NCI-H2029 (cell line): ENCODE measurements at places on chromosomes 16 and 17.

GRCh38 chr16:87002717-87003413 is 314.3 kb downstream of the C16orf95 start:
- DNase-seq = no peak

DNA sequence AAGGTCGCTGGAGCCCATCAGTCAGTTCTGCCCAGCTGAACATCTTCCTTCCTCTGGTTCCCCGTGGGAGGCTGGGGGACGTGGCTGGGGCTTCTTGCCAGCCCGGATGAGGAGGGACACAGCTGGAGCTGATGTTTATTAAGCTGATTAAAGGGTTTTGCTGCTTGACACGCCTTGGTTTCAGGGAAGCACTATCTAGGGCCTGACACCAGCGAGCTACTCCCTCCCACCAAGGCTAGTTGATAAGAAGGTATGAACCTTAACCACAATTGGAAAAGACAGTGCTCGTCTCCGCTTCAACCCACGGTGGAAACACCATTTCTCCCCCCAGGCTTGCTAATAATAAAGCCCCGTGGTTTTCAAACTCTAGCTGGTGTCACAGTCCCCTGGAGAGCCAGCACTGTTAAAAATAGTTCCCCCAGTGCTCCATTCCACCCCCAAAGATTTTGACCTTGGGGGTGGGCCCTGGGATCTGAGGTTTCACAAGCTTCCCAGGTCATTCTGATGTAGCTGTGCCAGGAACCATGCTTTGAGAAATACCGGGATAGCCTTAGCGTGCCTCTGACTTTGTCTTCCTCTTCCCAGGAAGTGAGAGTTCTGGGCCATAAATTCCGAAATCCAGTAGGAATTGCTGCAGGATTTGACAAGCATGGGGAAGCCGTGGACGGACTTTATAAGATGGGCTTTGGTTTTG is 5.5 kb downstream of the DHODH start:
- DNase-seq = no peak

DNA sequence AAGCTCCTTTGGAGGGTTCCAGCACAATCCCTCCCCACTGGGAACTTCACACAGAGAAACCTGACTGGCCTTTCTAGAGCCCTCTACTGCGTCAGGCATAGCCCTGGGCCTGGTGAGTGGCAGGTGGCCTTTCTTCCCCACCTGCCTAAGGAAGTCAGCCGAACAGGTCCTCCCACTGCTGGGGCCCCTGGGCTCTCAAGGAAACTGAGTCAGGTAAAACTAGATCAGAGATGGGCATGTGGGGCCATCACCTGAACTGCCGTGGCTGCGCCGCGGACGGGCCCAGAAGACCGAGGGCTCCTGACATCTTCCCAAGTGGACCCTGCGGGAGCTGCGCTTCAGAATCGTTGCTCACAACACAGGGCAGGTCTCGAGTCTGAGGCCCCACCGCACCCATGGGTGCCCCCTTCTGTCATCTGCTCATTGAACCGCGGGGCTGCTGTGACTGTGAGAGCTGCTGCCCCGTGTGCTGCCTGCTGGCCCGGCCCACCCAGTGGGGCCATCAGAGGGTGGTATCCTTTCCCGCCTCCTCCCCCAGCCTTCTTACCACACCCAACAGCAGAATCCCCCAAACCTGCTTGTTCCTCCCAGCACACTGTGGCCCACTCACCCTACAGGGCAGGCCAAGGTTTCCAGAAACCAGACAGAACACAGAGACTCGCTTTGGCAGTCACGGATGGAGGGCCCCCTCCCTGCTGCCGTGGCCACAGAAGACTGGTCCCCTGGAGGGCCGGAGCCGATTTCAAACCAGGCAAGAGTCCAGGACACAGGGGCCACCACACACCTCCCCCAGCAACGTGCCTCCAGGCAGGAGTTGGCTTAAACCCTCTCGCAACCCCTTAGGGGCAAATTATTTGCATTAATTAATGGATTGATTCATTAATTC is 81.1 kb downstream of the TBC1D16 start:
- no peak for DNase-seq

DNA sequence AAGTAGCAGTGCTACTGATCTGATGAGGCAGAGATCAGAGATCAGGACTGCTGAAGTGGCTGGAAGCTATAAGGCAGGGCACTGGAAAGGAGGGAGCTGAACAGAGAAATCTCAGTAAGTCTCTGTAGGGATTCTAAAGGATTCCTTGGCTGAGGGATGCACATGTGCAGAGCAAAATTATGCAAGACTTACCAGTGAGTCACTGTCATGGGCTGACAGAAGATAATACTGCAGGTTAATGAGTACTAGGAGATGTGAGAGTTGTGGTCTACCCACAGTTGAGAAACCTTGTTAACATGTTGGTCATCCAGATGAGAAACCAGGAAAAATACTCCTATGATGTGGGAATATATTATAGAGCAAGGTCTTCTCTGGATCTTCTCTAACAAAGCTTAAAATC is 378.1 kb downstream of the HAPSTR1 start:
- no peak for DNase-seq

GRCh38 chr17:35817196-35817595 is 7.9 kb downstream of the TAF15 start:
- DNase-seq = no peak

GRCh38 chr17:81727324-81728031 is 15.4 kb downstream of the SLC25A10 start:
- peak; percentile 94 for DNase-seq

- no peak for DNase-seq
These were observed 8.7 kb downstream of the CAMTA2 start for GRCh38 chr17:4978726-4979125.

- no peak for DNase-seq
These were observed 19.0 kb downstream of the ZFPM1 start for GRCh38 chr16:88472069-88472468.

DNA sequence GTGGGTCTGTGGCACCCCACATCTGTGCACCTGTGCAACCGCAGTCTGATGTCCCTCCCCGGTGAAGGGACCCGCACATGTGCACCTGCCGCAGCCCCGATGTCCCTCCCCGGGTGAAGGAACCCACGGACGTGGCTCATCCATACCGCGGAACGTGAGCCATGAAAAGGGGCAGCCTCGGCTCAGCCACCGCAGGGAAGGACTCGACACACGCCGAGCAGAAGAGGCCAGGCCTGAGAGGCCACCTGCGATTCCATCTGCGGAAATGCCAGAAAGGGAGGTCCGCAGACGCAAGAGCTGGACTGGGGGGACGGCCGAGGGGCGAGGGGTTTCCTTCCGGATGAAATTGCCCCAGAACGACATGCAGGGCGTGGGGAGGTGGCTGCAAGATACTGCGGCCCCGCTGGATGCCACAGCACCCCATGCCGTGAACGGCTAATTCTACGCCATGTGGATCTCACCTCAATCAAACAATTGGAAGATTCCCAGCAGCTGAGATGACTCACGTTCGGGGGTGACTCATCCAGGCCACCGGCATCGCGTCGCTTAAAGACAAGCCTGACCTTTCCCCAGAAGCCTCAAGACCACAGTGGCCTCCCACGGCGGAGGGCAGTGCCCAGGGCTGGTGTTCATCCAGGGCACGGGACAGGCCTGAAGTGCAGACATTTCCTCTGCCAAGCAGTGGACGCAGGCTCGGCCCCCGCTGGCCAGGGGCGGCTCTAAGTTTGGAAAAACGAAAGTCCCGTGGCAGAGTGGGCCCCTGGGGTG is 21.0 kb downstream of the SOX8 start:
- DNase-seq = no peak

- no peak for DNase-seq
These were observed 11.8 kb upstream of the CIBAR2 start for GRCh38 chr16:85123891-85124635.

DNA sequence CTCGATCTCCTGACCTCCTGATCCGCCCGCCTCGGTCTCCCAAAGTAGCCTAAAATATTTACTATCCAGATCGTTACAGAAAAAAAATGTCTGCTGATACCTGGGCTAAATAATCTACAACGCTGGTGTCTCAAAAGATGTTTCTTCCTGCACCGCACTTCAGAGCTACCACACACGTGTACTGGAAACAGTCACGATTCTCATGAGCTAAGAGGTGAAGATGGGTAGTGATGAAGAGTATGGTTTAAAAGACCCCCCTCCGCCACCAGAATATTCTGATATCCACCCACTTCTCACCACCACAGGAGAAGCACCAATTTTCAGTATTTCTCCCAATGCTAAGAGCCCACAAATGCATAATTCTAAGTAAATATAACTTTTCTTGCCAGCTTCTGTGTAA is 50.2 kb downstream of the SMG6 start:
- no peak for DNase-seq

- no peak for DNase-seq
These were observed 65.5 kb upstream of the HSBP1 start for GRCh38 chr16:83742124-83742899.

GRCh38 chr17:74369665-74370490 is 2.6 kb downstream of the GPR142 start:
- DNase-seq = no peak

- no peak for DNase-seq
These were observed 1.9 kb downstream of the IGSF6 start for GRCh38 chr16:21650521-21650920.

- no peak for DNase-seq
These were observed 53.4 kb downstream of the BEAN1 start for GRCh38 chr16:66480265-66481080.

GRCh38 chr17:66952031-66952524 is 12.4 kb upstream of the CACNG4 start:
- DNase-seq = no peak

- no peak for DNase-seq
These were observed 81.6 kb downstream of the DNAH17 start for GRCh38 chr17:78495634-78496033.

DNA sequence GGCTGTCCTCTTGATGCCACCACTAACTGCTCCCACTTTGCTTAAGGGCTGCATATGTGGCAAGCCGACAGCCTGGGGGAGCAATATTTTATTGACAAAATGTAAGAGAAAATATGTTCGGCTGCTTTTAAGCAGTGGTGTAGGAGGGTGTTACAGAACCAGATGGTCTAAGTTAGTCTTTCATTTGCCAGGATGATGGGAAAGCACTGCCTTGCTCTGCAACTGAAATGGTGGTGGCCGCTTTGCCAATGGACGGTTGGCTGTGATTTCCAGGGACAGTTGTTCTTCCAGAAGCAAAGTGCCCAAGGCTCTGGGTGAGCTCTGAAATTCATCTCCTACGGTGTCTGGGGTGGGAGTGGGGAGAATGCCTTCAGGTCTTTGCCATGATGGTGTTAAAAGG is 469.3 kb downstream of the TOX3 start:
- no peak for DNase-seq

DNA sequence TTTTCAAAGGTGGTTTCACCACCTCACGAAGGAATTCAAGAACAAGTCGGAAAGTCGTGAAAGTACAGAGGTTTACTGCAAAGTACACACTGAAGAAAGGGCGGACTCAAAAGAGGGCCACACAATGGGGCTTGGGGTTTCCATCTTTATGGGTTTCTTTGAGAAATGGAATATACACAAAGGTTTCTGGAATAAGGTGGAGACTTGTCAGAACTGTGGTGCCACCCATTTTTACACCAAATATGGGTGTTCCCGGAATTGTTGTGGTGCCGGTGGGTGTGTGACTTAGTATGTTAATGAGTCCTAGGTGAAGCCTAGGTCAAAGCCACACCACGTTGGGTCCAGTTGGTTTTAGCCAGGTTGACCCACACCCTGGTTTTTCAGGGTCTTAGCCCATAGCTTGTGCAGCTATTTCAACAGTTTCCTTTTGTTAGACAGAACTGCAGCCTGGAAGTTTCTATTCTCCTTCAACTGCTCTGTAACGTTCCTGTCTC is 567 bp upstream of the GCSH start:
- no peak for DNase-seq

DNA sequence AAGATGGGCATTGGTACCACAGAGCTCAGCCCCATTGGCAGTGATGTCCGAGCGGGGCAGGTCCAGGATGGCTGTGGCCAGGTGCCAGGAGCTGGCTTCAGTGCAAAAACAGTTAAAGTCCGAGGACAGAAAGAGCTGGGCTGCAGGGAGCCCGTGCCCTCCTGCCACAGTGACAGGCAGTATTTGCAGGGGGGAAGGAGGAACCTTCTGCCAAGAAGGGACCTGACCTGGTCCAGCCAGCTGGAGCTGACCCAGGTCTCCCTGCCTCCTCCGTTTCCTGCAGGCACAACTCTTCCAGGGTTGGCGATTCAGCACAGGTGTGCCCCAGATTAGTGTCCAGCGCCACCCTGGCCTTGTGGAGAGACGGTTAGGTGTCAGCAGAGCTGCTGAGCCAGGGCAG is 199.0 kb downstream of the ENGASE start:
- DNase-seq = no peak

DNA sequence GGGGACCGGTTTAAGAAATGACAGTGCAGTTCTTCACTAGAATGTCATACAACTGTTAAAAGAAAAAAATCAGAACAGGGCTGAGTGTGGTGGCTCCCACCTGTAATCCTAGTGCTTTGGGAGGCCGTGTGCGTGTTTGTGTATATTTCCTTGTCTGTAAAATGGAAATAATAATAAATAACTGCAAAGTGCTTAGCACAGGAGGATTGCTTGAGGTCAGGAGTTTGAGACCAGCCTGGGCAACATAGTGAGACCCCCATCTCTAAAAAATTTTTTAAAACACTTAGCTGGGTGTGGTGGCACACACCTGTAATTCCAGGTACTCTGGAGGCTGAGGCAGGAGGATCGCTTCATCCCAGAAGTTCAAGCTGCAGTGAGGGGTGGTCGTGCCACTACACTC is 2.5 kb downstream of the ACSM3 start:
- no peak for DNase-seq

- DNase-seq = no peak
These were observed 242.3 kb downstream of the SEC14L1 start for GRCh38 chr17:77382966-77383612.

- DNase-seq = no peak
These were observed 29.1 kb upstream of the SPNS2 start for GRCh38 chr17:4469552-4469951.

DNA sequence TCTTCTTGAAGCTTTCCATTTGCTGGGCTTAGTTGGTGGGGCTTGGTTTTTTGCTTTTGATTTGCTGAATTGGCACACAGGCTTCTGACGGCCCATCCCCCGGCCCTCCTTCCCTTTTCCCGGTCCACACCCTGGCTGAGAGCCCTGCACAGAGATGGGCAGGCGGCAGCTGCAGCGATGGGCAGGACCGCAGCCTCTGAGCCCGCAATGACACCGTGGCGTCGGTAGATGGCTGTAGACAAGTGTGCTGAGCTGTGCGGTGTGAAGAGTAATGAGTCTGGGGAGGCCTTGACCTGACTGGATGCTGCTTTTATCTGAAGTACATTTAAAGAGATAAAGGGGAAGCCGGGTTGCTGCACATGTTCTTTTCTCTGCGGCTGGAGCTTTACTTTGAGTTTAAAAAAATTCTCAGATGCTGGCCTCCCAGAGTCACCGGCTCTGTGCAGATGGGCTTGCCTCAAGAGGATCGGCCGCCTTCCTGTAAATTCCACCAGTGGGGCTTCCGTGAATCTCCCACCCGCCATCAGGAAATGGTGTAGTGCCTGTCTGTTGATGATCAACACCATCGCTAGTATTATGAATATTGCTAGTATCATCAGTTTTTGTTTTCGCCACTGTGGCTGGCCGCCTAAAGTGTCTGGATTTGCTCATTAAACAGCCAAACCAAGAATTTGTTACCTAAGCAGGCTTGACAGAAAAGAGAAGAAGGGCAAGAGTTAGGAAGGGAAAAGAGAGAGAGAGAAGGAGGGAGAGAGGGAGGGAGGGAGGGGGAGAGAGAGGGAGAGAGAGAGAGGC is 245.6 kb upstream of the RBFOX1 start:
- peak; percentile 26 for DNase-seq
